Neural cell (in vitro differentiated cells): ENCODE measurements at places on chromosomes 12 and 14. TPM values are rescaled to one million over a fixed set of nuclear protein-coding genes. Genes with fewer than 3 reads are reported as not detected.

Gene P2RX7
- not detected in 2 replicates for polyA plus RNA-seq

Gene NFATC4
- polyA plus RNA-seq: 0.22 and 0.48 TPM in 2 replicates

Gene PPP4R4
- 4.8 and 5.9 TPM in 2 replicates for polyA plus RNA-seq

Gene CCDC175
- 0.11 TPM in 1 of 2 replicates, not detected in the other for polyA plus RNA-seq

Gene DACT1
- 125 TPM in 2 replicates for polyA plus RNA-seq

Gene KRT75
- polyA plus RNA-seq: not detected in 2 replicates

Gene PAX9
- polyA plus RNA-seq: not detected in 2 replicates

Gene CLEC6A
- polyA plus RNA-seq: not detected in 2 replicates

Gene CLEC9A
- not detected in 2 replicates for polyA plus RNA-seq

Gene DENR
- 71.2 and 85.1 TPM in 2 replicates for polyA plus RNA-seq

Gene ZFHX2
- 0.72 and 1.7 TPM in 2 replicates for polyA plus RNA-seq

Gene LARP4
- polyA plus RNA-seq: 14.2 and 17.8 TPM in 2 replicates

Gene TROAP
- polyA plus RNA-seq: 0.26 and 1.3 TPM in 2 replicates

Gene TAS2R9
- 0.32 and 1.6 TPM in 2 replicates for polyA plus RNA-seq

Gene ADAM20
- polyA plus RNA-seq: 0.57 and 0.74 TPM in 2 replicates

Gene AICDA
- not detected in 2 replicates for polyA plus RNA-seq

Gene GNB3
- polyA plus RNA-seq: 18.8 and 19.0 TPM in 2 replicates

Gene TAS2R7
- polyA plus RNA-seq: 0.58 TPM in 1 of 2 replicates, not detected in the other

Gene PAPLN
- polyA plus RNA-seq: 0.08 and 0.14 TPM in 2 replicates

Gene RTL1
- polyA plus RNA-seq: 0.20 TPM in 1 of 2 replicates, not detected in the other

Gene MYO1A
- not detected in 2 replicates for polyA plus RNA-seq

Gene OR6C2
- not detected in 2 replicates for polyA plus RNA-seq

Gene IL22
- not detected in 2 replicates for polyA plus RNA-seq

Gene AQP6
- polyA plus RNA-seq: not detected in 2 replicates
